Cortex of kidney (tissue), 1 donor: ENCODE measurements at places on chromosomes 6 and 20.

DNA sequence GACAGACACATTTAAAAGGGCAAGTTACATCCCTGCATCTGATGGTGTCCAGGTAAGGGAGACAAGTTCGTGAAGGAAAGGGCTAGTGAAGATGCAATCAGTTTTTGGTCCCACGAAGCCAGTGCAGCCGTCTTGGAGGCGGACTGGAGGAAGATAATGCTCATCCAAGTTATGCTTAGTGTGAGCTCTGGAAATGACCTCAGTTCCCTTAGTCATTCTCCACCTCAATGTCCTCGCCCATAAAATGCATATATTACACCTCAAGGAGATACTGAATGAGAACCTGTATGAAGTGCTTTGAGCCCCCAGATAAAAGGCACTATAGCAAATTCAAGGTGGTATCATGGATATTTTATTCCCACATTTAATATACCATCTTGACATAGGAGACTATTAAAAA is 358.8 kb downstream of the ADGRB3 start:
- no peak for DNase-seq

- DNase-seq = no peak
Measured at GRCh38 chr20:3900187-3900604, 11.0 kb downstream of the PANK2 start.

GRCh38 chr6:125987026-125987617 is 782 bp downstream of the TRMT11 start:
- no peak for DNase-seq

DNA sequence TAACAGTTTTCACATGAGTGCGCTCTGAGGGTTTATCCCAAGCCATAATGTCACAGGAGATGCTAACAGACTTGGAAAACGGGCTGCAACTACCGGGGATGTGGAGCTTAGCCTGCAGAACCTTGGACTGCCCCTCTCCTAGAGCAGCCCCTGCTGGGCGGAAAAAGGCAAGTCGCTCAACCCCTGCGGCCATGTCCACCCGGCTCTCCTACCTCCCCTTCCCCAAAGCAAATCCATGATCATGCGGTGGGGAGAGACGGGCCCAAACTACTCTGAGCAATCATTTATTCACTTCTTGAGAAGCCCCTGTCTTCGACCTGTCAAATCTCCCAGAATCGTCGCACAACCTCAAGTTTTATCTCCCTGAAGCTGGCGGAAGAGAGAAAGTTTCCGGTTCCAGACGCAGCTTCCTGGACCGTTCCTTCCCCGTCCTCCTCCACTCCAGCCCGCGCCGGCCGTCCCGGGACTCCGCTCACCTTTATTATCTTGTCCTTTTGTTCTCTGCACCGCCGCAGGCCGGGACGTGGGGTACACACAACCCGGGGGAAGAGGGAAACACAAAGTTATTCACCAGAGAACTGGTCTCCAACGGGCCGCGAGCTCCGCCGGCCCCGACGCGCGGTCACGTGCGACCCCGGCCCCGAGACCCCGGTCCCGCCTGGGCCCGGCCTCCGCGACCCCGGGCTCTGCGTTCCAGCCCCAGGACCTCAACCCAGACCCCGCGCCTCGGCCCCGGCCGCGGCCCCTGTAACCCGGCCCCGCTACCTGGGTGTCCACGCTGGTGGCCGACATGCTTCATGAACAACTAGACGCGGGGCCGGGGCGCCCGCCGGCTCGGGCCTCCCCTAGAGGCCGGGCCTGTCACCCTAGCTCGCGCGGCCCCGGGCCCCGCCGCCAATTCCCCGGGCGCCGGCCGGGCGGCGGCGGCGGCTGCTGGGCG is 560 bp downstream of the YTHDF1 start:
- no peak for DNase-seq

- no peak for DNase-seq
Measured at GRCh38 chr20:20896606-20897005, 184.2 kb upstream of the RALGAPA2 start.

- DNase-seq = no peak
Measured at GRCh38 chr20:3461911-3462677, 8.7 kb upstream of the ATRN start.

- no peak for DNase-seq
Measured at GRCh38 chr20:53181866-53182376, 209.8 kb downstream of the TSHZ2 start.

- no peak for DNase-seq
Measured at GRCh38 chr6:105786890-105787655, 299.1 kb upstream of the PRDM1 start.

DNA sequence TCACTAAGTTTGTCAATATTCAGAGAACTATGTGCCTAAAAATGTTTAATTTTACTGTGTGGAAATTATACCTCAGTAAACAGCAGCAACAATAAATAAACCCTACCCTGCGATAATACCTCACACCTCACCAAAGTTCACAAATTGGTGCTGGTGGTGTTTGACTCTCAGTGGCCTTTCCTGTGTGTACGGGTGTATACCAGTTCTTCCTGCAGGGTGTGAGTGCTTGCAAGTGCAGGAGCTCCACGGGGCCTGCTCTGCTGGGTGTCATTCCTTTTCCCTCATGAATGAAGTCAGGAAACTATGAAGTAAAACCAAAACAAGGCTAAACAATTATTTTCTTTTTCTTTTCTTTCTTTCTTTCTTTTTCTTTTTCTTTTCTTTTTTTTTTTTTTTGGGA is 4.1 kb upstream of the ENPP5 start:
- no peak for DNase-seq

DNA sequence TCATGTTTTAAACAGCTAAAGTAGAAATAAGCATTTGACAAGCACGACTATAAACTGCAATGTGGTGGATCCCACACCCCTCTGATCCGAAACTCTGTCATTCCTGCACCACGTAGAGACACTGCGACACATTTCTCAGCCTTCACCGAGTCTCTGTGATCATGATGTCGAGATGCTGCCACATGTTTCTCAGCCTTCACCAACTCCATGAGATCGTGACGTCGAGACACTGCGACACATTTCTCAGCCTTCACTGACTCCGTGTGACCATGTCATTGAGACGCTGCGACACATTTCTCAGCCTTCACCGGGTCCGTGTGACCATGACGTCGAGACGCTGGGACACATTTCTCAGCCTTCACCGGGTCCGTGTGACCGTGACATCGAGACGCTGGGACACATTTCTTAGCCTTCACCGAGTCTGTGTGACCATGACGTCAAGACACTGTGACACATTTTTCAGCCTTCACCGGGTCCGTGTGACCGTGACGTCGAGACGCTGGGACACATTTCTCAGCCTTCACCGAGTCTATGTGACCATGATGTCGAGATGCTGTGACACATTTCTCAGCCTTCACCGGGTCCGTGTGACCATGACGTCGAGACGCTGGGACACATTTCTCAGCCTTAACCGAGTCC is 143.0 kb downstream of the TTLL2 start:
- no peak for DNase-seq

GRCh38 chr6:44779130-44779826 is 391.8 kb downstream of the CDC5L start:
- DNase-seq = no peak

GRCh38 chr20:6067763-6068318 is 14.0 kb upstream of the LRRN4 start:
- DNase-seq = no peak

GRCh38 chr6:108159981-108160380 is 5.8 kb upstream of the NR2E1 start:
- DNase-seq = no peak

GRCh38 chr6:104484626-104485025 is 375.1 kb downstream of the HACE1 start:
- no peak for DNase-seq

DNA sequence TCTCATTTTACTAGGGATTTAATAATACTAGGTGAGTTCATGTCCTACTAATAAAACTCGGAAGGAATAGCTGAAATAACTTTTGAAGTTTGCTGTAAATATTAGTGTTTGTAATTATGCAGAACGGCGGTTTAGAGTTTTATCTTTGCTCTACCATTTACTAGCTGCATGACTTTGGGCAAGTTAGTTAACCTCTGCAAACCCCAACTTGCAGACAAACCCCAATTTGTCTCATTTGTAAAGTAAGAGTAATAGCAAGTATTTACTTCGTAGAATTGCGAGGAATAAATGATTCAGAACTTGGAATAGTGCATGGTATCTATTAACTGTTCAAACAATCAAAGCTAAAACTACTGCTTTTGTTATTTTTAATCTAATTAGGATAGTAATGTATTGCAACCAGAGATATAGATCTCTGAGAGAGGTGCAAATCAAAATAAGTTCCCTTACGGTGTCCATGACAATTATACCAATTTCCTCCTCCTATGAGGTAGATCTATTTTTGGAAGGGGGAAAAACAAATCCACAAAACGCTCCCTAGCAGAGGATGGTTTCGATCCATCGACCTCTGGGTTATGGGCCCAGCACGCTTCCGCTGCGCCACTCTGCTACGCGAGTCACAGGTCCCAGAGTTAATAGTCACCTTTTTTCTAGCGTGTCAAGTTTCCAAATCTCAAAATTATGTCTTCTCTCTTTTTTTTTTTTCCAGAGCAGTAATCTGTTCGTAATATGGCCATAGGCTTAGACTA is 35.1 kb upstream of the BTN3A2 start:
- no peak for DNase-seq

DNA sequence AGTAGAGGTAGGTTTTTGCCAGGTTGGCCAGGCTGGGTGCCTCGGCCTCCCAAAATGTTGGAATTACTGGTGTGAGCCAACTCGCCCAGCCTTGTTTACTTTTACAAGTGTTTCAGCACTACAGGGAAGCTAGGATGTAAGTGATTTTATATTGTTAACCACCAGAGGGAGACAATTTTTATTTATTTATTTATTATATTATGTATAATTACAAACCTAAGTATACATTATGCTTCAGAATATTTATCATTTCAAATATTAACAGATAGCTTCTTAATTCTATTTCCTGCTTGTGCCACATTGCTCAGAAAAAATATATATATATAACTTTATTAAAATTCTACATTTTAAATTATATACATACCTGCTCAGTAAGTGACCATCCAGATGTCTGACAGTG is 9.8 kb downstream of the MMUT start:
- DNase-seq = no peak

DNA sequence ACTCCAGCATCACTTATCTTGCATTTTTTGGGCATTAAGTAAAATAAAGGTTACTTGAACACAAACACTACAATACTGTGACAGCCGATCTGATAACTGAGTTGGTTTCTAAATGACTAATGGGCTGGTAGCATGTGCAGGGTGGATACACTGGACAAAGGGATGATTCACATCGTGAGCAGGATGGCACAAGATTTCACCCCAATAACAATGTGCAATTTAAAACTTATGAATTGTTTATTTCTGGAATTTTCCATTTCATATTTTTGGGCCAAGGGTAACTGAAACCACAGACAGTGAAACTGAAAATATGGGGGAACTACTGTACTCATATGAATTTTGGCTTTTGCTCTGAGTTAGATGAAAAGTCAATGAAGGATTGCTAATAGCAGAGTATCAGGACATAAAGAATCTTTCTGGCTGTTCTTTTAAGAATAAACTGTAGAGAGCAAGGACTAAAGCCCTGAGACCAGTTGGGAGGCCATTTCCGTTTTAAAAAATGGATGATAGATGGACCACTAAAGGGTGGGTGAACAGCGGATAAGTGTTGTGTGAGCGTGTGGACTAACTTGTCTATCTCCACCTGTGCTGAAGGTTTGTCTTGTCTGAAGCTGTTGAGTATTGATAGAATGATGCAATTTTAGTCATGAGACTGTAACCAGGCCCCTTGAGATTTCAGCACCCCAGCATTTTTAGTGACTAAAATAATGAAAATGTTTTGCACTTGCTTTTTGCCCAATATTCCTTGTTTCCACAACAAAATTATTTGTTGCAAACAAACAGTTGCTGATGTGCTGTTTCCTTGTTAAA is 8.2 kb downstream of the SPINT3 start:
- DNase-seq = no peak

DNA sequence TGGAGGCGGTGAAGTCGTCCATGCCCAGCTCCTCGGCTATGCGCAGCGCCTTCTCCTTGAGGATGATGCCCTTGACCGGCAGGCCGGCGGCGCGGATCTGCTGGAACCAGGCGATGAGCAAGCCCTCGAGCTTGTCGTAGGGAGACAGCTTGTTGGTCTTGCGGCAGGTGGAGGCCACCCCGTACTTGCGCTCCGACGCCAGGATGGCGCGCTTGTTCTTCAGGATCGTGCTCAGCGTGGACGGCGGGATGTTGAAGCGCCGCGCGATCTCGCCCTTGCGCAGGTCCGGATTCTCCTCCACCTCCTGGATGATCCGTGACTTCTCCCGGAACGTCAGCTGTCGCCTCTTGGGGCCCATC is 435 bp downstream of the CENPB start:
- DNase-seq = no peak

DNA sequence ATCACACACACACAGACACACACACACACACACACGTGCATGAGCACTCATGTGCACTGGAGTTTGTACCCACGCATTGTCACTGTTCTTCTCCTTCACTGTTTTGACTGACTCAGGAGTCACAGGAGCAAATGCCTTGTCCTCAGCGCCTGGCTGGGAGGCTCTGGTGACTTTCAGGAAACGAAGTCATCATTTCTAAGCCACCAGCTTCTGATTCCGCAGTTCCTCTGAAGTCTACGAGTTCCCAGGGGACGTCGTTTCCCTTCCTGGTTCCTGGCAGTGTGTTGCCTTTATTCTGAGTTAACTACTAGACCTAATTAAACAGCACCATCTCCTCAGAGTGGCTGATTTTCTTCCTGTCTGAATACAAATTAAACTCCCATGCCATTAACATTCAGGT is 82.2 kb upstream of the PMEPA1 start:
- DNase-seq = no peak

- DNase-seq = no peak
Measured at GRCh38 chr6:2725999-2726567, 24.6 kb downstream of the MYLK4 start.

DNA sequence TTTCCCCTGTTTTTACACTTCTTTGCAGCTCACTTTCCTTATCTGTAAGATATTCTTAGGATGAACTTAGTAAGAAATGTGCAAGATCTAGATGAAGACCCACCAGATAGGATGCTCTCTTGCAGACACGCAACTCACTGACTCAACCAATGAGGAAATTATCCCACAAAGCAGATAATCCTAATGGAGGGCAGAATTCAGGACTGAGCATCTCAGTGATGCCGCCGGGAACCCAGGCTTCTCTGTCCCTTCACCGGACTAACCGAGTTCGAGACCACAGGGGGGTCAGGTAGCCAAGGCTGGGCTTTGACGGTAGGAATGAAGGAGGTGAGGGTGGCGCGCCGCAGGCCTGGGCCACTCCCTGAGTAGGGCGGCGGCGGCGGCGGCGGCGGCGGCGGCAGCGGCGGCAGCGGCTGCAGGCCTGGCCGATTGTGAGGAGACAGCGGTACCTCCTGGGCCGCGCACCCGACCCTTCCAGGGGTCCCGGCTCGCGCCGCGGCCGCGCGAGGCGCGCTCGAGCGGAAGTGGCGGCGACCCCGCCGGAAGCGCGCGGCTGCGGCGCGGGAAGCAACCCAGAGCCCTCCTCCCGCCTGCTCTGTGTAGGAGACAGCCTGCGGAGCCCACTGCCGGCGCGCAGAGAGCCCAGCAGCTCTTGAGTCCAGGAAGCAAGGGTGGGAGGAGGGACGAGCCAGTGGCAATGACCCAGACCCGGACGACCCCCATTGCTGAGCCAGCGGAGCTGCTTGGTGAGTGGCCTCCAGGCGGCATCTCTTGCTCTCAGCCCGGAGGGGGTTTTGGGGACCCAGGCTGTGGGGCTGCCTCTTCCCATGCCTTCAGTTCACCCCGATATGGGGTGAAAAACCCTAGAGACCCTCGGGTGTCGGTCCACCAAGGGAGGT is at the start of gene KHDC1:
TSS of gene KHDC1 (minus strand) at position 526 of the 899 bp plus-strand sequence. CDS start 20,679 bp downstream, outside the sequence.
- DNase-seq = no peak
